ENCODE measurements at places on chromosomes 5 and 9.

DNA sequence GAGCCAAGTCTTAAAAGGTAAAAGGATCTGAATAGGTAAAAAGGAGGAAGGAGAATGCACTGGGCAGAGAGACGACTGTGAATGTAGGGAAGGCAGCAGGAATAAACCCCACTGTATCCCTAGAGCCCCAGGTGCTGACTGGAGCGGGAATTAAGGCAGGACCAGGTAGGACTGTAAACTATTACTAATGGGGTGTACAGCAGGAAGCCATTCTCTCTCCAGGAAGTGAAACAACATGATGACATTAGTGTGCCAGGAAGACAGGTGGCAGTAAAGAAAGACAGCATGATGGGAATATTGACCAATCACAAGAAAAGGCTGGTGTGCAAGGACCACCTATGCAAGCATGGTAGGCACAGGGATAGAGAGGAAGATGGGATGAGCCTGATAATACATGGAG, 433.0 kb downstream of the DNAH5 start:
- DNase-seq = no peak

GRCh38 chr5:40984884-40985283, 75.6 kb downstream of the C7 start:
- DNase-seq = no peak

- no peak for DNase-seq
These were observed 377.6 kb downstream of the BRINP1 start for GRCh38 chr9:118991366-118992285.

- no peak for DNase-seq
These were observed 62.6 kb upstream of the FRRS1L start for GRCh38 chr9:109229682-109230081.

GRCh38 chr9:75456698-75457097, 368.4 kb downstream of the OSTF1 start:
- DNase-seq = no peak

DNA sequence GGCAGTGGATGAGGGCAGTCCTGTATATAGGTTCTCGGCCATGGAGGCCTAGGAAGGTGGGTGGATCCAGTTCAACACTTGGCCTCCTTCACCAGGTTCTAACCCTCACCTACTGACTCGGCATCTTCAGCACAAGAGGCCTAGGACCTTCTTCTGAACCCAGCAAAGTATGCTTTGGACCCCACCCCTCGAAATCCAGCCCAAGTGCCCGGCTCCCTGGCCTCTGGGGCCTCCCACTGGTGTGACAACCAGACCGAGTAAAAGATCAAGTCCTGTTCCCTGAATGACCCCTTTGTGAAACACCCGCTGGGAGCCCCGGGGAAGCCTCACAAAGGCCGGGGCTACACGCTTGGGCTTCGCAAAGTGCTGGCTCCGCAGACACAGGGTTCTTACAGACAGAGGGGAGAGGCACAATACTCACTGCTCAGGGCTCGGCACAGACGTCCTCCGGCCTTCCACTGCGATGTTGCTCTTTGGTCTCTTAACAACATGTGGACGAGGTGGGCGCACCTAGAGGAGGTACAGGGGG, 47.0 kb downstream of the CRB2 start:
- no peak for DNase-seq

- no peak for DNase-seq
These were observed 80.3 kb upstream of the SARDH start for GRCh38 chr9:133818444-133818843.

GRCh38 chr5:7955476-7955875, 86.5 kb downstream of the MTRR start:
- no peak for DNase-seq

DNA sequence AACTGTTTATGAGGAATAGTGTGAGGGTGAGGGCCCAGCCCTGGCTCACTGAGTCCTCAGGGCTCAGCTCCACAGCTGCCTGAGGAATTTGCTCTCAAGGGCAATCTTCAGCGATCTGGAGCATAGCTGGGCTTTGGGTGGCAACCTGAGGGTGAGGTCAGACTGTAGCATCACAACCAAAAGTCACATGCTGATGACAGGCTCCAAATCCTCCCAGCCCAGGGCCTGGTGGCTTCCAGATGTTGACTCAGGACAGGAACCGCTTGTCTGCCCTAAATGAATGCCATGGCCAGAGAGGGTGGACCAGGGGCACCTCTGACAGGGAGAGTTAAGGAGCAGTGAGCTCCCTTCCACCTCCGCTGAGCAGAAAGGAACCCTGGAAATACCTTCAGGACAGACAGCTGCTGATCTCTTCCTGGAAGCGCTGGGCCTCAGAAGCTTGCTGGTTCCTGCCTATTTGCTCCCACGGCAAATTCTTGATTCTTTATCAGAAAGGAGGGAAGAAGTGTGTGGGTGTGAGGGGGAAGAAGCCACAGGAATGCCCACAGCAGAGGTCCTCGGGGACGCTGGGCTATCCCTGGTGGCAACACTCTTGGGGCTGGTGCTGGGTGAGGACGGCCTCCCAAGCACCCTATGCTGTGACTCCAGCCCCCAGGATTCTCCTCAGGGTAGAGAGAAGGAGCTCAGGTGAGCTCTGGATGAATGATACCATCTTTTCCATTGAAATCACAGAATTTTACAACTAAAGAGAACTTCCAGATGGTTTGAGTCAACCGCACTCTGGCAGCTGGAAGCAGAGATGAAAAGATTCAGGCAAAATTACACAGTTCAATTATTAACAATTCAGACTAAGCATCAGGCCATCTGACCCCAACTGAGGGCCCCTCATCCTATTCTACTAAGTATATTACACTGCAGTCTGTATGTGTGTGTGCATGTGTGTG, 13.8 kb upstream of the CTSL start:
- no peak for DNase-seq

DNA sequence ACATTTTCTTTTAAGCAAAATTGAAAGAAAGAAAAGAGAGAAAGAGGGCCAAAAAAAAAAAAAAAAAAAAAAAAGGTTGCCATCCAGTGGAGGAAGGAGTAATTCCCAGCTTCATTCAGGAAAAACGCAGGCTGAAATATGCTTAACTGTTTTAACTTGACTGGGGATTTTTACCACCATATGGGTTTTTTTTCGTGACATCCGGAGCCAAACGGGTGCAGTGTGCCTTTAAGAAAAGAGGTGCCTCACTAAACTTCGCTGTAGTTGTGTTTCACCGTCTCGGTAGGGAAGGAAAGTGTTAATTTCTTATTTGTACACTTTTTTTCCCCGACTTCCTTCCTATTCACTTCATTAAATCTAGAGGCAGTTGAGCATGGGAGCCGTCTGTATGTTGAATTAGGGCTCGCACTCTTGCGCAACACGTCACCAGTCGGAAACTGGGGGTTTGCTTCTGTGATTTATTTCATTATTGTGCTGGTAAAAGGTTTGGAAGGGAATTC, 143.0 kb downstream of the SMARCA2 start:
- peak; percentile 32 for DNase-seq

- DNase-seq = peak; percentile 53
These were observed 84.9 kb downstream of the SPOCK1 start for GRCh38 chr5:137414112-137414755.

DNA sequence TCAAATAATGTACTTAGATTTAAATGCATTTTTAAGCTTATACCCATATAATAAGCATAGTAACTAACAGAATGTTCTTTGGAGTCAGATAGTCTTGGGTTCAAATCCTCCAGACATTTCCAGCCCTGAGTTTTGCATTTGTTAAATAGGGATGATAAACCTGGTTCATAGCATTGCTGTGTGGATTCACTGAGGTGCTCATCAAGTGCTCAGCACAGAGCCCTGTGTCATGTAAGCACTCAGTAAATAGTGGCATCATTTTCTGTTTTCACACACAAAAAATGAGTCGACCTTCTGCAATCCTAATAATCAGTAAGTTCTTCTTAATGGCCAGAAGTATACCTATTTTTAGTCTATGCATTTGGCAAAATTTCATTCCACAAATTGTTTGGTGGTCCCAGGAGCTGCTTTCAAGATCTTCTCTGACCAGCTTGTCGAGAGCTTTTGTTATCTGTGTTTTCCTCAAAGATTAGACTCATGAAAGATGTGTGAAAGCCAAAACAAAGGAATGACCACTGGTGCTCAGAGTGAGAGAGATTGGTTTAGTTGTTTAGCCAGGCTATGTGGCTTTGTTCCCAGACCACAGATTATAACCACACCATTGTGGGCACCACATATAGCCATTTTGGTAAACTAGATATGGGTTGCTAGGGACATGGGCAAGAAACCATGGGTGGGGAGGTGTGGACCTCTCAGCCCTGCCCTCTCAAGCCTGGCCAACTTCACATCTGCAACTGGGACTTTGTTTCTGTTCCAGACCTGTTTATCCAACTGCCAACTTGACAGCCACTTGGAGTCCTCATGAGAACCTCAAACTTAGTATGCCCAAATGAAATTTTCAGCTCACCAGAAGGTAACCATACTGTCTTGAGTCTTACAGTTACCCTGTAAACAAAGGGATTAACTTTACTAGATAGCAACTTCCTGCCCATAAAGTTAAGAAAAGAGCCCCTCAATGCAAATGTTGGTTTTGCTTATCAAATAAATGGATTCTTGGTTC, 45.0 kb downstream of the DOCK8 start:
- no peak for DNase-seq

- DNase-seq = no peak
These were observed 40.2 kb upstream of the AGXT2 start for GRCh38 chr5:35087991-35088390.

- DNase-seq = no peak
These were observed 103.2 kb upstream of the TARS1 start for GRCh38 chr5:33337637-33337992.

DNA sequence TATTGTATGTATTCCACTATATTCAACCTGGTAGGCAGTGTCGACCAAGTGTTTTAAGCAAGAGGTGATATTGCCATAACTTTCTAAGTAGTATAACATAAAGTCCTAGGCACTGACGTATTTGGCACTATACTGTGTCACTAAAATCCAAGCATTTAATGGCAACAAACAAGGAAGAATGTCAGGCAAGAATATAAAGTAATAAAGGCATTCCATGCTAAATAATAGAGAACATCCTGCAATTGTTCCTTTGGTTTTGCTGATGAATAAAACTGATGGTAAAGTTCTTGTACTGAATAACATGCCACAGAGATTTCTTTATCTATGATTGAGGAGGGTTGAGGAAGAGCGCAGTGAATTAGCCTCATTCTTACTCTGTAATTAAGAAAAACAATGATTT, 256.9 kb downstream of the HINT1 start:
- no peak for DNase-seq

DNA sequence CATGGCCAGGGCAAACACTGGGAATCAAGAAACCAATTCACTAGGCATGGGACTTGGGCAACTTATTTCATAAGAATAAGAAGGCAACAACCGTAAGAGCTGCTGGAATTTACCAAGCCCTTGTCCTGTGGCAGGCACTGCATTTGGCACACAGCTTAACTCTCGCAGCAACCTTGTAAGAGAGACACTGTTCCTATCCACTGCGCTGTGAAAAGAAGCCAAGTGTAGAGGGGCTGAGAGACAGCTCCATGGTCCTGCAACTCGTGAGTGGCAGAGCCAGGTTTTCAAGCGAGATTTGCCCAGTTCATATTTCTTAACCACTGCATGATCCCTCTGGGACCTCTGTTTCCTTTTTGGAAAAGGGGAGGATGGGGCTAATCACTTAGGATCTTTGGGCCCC, 129.3 kb upstream of the STC2 start:
- peak; percentile 26 for DNase-seq

GRCh38 chr5:35342664-35343063, 112.4 kb upstream of the PRLR start:
- DNase-seq = no peak

- DNase-seq = no peak
These were observed 69.7 kb upstream of the TAF11L2 start for GRCh38 chr5:17428176-17428800.

- DNase-seq = no peak
These were observed 281.4 kb downstream of the TUSC1 start for GRCh38 chr9:25396828-25397227.

GRCh38 chr5:83900306-83900705, 179.7 kb upstream of the HAPLN1 start:
- DNase-seq = no peak

DNA sequence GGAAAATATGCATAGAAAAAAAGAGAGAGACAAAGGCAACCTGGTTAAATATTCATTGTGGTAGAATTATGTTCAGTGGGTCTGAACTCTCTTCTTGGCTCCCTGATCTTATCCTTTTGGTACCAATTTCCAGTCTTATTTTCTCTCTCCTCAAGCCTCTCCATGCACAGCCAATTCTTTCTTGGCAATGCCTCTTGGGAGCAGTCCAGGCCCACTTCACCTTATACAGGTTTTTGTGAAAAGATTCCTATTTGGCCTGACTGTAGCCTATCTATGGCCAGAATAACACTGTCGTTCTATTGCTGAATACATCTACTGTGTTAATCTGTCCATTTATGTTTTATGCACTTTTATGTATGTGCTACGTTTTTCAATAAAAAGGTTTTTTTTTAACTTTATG, 2.7 kb downstream of the ELOVL7 start:
- DNase-seq = no peak

DNA sequence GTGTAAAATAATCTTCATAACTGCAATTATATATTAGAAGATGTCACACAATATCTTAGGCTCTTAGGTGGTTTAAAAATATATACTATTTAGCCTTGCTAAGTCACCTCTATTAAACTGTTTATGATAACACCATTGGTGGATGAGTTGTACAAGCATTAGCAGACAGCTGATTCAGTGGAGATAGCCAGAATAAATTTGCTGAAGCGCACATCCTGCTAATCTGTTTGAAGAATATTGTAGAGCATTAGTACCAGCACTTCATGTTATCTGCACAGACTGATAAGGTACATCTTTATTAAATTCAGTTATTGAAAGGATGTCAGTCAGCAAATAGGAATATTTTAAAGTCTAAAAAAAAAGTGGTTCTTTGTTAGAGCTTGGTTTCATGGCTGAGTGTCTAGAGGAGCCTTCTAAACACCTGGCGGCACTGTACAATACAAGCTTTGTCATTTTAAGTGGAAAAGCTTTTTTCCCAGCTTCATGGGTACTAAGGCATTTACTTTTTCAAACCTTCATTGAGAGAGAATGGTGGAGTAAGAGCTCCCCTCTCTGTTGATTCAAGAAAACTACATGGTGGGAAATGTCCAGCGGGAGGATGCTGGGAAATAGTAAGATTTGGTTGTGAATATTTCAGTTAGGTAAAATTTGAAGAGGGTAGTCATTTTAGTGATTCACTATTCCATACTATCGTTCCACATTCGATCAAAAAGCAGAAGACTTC, 275.1 kb downstream of the SLF1 start:
- no peak for DNase-seq

- DNase-seq = no peak
These were observed 2.2 kb upstream of the ELL2 start for GRCh38 chr5:95963650-95964410.

GRCh38 chr5:77843570-77844372, 67.6 kb upstream of the TBCA start:
- DNase-seq = no peak
